ENCODE measurements at places on chromosomes 6 and 20. TPM values are rescaled to one million over a fixed set of nuclear protein-coding genes. Genes with fewer than 3 reads are reported as not detected.

DNA sequence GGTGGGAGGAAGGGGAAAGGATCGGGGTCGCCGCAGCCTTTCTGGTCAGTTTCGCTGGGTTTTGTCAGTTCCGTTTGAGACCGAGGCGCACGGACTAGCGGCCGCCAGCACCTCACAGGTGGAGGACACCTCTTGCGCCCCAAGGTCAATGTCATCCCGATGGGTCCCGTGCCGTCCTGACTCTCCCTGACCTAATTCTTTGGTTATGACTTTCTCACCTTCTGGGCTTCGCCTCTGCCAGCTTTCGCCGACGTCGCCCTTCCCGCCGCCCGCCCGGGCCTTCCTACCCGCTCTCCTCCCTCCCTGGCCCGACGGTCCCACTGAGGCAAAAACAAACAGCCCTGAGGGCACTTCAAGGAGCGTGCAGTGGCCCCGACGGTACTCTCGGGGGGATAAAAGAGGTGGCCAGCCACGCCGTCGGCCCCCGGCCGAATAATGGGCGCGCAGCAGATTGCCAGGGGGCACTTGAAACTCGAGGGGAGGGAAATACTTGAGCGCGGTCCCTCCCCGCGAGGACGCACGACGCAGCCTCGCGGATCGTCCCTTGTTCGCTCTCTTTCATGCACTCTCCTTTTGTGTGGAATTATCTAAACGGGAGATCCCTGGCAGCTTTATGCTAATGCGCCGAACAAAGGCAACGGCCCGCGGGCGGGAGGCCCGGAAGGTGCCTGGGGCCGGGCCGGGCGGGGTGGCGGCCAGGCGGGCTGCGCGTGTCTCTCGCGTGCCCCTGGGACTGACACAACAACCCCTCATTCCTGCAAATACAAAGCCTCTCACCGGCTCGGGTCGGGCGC, 3.9 kb upstream of the INSM1 start:
- no peak for DNase-seq

Gene CFAP61
- not detected for total RNA-seq

GRCh38 chr20:1310071-1310470, 18.9 kb downstream of the SDCBP2 start:
- no peak for DNase-seq

Gene TCF21
- 0.05 TPM for total RNA-seq

Gene DDX43
- total RNA-seq = 0.27 TPM

Gene MOG
- total RNA-seq = not detected

GRCh38 chr20:1803061-1803931, 91.9 kb upstream of the SIRPA start:
- no peak for DNase-seq

DNA sequence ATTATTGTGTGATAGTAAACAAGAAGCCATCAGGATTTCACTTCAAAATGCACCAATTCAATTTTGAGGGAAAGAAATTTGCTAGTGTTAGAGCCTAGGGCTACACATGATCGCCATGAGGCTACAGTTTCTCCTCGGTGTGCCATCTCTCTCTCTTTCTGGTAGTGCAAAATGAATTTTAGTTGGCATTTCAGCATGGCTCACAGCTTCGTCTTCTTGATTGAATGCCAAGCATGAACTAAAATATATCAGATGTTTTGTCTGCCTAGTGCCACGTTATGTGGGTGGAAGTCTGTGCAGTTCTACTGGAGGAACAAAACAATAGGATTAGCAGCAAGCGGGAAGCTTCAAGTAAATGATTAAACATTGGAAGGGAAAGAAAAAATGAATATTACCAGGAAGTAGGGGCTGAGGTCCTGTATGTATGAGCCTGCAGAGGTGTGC, 6.8 kb upstream of the MRAP2 start:
- no peak for DNase-seq
